ENCODE measurements at places on chromosomes 6 and 20. TPM values are rescaled to one million over a fixed set of nuclear protein-coding genes. Genes with fewer than 3 reads are reported as not detected.

DNA sequence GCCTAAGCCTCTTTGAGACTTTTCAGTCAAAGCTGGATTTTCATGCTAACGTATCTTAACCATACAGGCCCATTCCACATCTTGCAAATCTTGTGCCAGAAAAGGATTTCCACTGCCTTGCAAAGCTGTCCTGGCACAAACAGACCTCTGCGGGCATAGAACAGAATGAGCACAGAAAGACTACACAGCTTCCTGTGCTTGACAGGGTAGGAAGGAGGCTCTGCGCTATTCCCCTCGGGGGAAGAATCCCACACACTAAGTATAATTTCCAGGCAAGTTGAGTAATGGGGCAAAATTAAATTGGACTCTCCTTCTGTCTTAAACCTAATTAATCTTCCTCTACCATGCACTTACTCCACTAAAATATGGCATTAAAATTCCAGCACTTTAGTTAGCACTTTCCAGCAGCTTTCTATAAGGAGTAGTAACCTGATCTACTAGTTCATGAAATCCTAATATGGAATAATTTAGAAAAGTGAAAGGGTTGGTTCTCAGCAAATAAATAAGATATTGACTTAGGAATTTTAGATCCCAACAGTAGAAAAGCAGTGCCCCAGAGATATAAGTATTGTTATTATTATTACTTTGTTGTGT, 532.1 kb upstream of the JAG1 start:
- no peak for DNase-seq

- DNase-seq = no peak
Observed at GRCh38 chr6:52724042-52724405, 39.3 kb downstream of the GSTA2 start.

Gene ZNF292
- polyA plus RNA-seq = 53.6 TPM

DNA sequence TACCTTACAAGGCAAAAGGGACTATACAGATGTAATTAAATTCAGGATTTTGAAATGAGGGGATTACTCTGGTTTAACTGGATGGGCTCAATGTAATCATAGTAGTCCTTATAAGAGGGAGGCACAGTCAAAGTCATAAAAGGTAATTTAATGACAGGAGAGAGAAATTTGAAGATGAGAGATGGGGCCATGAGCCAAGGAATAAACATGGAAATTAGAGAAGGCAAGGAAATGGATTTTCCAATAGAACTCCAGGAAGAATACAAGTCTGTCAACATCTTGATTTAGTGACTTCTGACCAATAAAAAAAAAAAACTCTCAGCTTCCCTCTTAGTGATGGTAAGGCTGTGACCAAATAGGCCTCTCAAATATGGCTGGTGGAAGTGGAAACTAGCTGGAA, 101.9 kb upstream of the BEND3 start:
- DNase-seq = no peak

Gene ELOVL4
- polyA plus RNA-seq = 4.0 TPM

DNA sequence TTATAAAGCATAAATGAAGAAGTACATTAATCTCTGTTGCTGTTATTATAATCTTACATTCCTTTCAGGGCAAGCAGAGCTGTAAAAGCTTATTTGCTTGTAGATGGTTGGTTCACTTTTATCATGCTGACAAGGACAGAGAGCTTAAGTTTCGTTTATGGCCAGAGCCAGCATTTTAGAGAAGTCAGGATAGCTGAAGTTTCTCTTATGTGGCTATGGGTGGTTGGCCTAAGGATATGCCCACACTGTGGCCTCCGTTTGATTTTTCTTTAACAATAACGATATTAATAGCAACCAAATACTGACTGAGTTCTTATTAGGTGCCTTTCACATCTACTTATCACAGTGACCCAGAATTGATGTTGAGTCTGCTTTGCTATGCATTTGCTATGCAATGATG, 78.5 kb downstream of the FARS2 start:
- DNase-seq = no peak

DNA sequence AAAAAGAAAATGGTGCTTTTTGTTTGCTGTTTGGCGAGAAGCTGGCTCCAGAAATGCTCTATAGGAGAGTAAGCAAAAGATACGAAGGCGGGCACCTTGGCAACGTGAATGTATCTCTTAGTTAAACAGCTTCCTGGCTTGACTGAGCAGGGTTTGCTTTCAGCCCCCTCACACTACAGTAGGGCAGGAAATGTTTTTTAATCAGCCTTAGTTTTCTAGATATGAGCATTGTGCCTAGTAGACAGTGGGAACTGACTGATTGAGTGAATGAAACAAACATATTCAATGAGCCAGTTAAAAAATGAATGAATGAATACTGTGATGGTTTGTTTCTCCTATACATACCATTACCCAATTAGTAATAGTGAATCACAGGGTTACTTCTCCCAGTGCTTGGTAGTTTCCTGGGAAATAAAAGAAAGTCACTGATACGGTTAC, 19.9 kb downstream of the CAP2 start:
- DNase-seq = no peak

GRCh38 chr20:3222635-3223600, 13.6 kb downstream of the ITPA start:
- peak; percentile 72 for DNase-seq
